ENCODE measurements at places on chromosomes 2 and 18.

DNA sequence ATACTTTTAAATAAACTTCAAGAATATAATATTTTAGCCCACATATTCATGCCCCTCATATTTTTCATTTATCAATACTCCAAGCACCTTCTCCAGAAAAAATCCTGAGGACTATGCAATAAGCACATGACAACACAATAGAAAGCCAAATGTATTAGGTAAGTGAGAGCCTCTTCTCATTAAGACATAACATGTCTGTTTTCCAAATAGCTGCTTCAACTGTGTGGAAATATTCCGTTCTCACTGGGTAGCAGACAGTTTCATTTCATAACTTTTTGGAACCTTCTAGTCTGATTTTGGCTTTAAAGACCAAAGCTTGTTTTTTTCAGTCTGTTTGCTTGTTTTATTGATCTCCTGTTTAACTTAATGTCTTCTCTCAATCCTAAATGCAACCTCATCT lies 137.8 kb downstream of the PIK3C3 start:
- no peak for DNase-seq

DNA sequence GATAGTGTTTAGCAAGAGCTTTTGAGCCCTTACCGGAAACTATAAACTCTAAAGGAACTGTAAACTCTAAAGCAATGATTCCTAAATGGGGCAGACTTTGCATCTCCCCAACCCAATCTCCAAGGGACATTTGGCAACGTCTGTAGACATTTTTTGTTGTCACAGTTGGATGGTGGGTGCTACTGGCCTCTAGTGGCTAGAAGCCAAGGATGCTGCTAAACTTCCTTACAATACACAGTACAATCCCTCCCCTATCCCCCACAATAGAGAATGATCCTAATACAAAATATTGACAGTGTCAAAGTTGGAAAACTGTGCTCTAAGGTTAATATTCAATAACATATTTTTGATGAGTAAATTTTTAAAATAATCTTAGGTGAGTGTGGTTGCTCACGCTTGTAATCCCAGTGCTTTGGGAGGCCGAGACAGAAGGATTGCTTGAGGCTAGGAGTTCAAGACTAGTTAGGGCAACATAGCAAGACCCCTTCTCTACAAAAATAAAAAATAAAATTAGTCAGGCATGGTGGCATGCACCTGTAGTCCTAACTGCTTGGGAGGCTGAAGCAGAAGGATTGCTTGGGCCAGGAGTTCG lies 66.7 kb downstream of the PTPN4 start:
- no peak for DNase-seq

- DNase-seq, result peak; percentile 49
These were observed 15.3 kb downstream of the CHRNA1 start for GRCh38 chr2:174748948-174749347.

GRCh38 chr18:12996661-12997292 lies 5.6 kb downstream of the CEP192 start:
- no peak for DNase-seq

- DNase-seq, result no peak
These were observed 49.5 kb downstream of the IKZF2 start for GRCh38 chr2:213101692-213102460.

- no peak for DNase-seq
These were observed 2.5 kb upstream of the DNAJC10 start for GRCh38 chr2:182713601-182714000.

GRCh38 chr18:9508446-9509025 lies 33.2 kb downstream of the RALBP1 start:
- DNase-seq, result no peak

GRCh38 chr2:177264209-177264692 lies 276 bp downstream of the NFE2L2 start:
- no peak for DNase-seq

GRCh38 chr2:120227111-120227991 lies 4.2 kb upstream of the TMEM185B start:
- no peak for DNase-seq

- DNase-seq, result no peak
These were observed 9.0 kb upstream of the BMP10 start for GRCh38 chr2:68880213-68880612.

GRCh38 chr2:88596141-88596830 lies 31.0 kb downstream of the EIF2AK3 start:
- no peak for DNase-seq

DNA sequence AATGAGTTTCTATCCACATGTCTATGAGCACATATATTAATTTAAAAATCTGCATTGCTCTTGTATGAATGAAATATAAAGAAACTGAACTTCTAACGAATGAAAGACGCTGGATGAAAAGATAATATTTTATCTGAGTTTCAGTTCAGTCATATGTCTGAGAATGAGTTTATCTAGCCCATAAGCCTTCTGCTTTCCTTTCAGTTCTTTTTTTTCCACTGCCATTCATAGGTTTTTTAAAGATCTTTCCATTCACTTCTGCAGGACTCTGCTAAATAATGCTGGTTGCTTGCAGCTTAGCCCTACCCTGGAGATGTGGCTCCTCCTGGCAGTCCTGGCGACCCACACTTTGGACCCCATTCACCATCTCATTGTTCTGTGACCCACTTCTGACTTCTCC lies 109.0 kb downstream of the BCL2 start:
- no peak for DNase-seq

DNA sequence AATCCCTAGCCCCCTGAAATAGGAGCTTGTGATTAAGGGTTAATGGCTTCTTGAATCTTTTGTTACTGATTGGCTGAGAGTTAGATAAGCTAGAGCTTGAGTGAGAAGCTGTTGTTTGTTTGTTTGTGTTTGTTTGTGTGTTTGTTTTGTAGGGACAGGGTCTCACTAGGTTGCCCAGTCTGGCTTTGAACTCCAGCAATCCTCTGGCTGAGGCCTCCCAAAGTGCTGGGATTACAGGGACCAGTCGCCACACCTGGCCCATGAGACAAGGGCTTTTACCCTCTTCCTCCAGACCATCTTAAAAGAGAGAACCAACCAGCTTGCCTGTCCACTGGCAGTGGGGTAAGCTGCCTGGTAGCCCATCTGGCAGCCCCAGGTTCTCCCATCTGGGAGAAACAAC lies 58.1 kb downstream of the SH2D6 start:
- no peak for DNase-seq

DNA sequence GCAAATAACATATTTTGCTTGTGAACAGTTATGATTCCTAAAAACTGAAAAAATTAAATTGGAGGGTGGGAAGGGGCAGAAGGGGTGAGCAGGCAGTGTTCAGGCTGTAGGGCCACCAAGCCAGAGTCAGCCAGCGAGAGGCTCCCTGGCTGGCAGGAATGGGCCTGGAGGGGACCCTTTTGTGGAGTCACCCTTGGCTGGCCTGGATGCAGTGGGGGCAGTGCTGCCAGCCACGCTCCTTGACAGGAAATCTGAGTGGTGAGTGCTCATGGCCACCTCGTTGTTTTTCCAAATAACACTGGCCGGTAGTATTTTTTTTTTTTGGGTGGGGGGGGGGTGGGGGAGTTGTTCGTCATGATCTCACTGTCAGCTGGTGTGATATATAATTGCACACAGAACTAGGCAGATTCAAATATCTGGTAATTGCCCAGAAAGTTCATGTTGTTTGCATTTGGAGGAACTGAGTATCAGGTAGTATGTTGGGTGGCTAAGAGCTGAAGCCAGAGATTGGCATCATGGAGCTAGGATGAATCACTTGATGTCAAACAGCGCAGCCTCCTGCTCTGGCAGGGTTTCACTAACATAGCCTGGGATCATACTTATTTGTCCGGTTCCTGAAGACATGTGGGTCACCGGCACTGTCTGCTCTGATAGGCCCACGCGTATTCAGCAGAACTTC lies 160.0 kb downstream of the PTGR3 start:
- DNase-seq, result no peak

Measured in stimulated activated CD4-positive, alpha-beta T cell treated with anti-CD3 and anti-CD28 coated beads, TNF-alpha, amount 100 ng/mL, for 1 hour (primary cell).